ENCODE measurements at places on chromosomes 2 and 18.

- peak; percentile 64 for DNase-seq
Measured at GRCh38 chr18:39624961-39625360, 2059.4 kb upstream of the CELF4 start.

- no peak for DNase-seq
Measured at GRCh38 chr2:120821446-120822160, 85.9 kb downstream of the GLI2 start.

- DNase-seq: peak; percentile 61
Measured at GRCh38 chr2:239222312-239222660, 178.5 kb downstream of the HDAC4 start.

DNA sequence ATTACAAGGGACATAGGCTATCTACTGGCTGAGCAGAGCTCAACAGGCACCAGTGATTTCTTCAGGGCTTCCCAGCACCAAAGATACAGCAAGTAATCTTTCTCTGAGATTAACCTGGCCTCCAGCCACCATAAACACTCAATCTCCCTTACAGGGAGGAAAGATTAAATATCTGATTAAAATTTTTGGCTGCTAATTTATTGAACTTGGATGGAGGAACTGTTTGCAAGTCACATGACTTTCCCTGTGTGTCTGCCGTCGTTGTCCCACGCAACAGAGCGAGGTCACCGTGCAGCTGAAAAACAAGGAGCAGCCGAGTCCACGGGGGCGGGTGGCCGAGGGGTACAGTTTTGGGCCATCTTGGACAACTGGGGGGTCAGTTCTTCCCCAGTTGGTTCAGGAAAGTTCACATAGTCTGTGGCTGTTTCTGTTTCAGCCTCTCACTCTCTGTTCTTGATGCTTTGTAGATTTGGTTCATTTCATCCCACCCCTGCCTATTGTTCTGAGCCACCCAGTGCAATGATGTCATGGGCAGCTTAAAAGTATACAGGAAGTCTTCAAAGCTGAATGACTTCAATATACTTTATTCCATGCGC lies 186.8 kb upstream of the CTAGE1 start:
- DNase-seq: no peak

- DNase-seq: no peak
Measured at GRCh38 chr2:27707462-27708256, 44.0 kb downstream of the SLC4A1AP start.

GRCh38 chr2:104919127-104919526 lies 65.2 kb downstream of the POU3F3 start:
- no peak for DNase-seq

DNA sequence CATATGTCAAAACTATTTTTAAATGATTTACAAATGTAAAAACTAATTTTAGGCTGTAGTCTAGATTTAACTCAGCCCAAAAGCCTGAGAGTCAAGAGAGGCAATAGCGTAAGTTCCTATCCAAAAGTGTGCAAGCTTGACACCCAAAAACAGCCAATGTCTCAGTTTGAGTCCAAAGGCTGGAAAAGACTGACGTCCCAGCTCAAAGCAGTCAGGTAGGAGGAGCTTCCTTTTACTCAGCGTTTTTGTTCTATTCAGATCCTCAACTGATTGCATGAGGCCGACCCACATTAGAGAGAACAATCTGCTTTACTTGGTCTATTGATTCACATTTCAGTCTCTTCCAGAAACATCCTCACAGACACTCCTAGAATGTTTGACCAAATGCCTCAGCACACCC lies 51.8 kb downstream of the MYL12B start:
- DNase-seq: no peak

DNA sequence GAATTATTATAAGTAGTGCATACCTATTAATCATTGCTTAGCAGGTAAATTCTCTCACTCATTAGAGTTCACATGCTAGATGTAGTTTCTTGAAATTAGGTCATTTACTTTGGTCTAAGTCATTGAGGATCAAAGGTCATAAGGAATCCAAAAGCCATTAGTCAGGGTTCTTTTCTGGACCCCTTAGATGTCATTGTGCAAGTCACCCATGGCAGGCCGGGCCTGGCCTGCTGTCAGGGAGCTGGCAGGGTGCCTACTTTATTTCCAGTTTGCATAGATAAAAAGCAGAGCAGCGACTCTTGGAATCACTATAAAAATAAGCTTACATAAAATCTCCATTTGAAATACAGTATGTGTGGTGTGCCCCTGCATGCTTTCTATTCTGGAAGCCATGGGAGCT lies 91.3 kb downstream of the MEIS1 start:
- DNase-seq: no peak

DNA sequence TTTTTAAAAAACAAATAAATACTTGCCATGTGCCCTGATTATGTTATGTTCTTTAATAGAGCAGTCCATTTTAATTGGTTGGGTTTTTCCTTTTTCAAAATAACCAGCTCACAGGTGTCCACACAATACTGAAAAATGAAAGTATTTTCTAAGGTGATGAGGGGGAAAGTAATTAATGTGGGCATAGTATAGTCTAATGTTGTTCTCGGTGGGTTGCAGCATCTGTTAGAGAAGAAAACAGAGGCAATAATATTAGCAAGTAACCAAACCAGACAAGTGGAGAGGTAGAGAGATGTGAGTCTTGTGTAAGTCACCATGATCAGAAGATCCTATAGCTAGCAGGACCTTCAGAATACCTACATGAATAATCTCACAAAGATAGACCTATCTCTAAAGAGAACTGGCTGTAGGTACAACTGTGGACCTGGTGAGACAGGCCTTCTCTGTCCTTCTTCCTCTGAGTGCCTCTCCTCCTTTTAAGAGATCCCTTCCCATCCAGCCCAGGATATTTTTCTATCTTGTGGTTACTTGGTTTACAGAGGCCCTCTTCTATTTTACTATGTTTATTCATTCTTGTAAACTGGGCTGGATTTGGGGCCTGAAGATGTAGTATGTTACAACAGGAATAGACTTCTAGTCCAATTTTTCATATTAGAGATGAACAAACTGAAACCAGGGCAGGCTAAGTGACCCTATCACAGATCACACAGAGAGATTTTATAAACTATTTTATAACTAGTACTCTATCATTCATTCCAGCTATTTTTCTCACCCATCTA lies 67.1 kb upstream of the MSTN start:
- DNase-seq: no peak

DNA sequence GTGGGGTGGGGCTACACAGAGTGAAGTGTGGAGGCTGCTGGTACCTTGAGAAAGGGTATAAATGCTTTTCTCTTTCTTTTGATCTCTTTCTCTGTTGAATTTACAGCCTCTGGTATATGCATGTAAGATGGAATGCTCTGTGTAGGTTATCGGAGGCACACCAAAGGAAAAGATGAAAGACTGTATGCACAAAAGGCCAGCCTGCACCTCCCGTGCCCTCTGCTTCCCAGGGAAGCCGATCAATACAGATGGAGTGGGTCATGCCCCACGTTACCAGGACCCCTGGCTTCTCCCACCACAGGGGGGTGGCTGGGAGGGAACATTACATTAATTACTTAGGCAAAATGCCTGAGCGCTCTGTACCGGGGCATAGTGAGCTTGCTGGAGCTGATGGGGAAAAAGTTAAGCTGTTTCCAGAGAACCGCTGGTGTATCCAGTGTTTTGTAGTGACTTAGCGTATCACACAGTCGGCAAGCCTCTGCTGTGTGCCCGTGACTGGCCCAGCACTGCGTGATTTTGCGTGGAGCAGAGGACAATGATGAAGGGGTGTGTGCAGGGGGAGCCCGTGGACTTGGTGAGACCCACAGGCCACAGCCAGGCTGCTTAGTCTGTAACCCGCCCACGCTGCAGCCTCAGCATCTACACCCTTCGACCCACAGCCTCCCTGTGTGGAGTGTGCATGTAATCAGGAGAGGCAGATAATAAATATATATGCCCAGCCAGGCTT lies 8.0 kb downstream of the ALLC start:
- no peak for DNase-seq

- DNase-seq: peak; percentile 74
Measured at GRCh38 chr18:3814816-3815215, 364.8 kb downstream of the TGIF1 start.

All from fibroblast of skin of right quadriceps (primary cell).